ENCODE measurements at places on chromosomes 5 and 9.
A peak's percentile ranks its signal among the peaks of the same experiment; 100 is the strongest.

GRCh38 chr9:72952381-72952690 is 517 bp downstream of the ALDH1A1 start:
- no peak for DNase-seq

DNA sequence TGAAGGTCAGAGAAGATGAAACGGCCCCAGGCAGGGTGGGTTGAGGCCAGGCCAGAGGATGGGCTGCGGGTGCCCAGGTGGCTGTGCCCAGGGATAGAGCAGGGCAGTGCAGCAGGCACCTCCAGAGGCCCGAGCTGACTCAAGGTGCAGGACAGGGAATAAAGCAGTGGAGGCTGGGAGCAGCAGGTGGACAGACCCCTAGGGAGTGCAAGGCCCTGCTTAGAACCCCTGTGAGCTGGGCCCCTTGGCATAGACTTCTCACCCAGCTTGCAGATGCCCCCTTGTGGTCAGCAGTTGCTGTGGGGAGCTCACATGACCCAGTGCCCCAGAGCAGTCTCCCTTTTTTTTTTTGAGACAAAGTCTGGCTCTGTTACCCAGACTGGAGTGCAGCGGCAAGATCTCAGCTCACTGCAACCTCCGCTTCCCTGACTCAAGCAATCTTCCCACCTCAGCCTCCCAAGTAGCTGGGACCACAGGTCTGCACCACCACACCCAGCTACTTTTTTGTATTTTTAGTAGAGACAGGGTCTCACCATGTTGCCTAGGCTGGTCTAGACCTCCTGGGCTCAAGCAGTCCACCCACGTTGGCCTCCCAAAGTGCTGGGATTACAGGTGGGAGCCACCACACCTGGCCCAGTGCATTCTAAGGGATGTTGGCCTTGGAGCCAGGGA is 118.8 kb downstream of the WNK2 start:
- DNase-seq: peak; percentile 70

- no peak for DNase-seq
Observed at GRCh38 chr9:80156756-80157472, 585.1 kb downstream of the TLE4 start.

DNA sequence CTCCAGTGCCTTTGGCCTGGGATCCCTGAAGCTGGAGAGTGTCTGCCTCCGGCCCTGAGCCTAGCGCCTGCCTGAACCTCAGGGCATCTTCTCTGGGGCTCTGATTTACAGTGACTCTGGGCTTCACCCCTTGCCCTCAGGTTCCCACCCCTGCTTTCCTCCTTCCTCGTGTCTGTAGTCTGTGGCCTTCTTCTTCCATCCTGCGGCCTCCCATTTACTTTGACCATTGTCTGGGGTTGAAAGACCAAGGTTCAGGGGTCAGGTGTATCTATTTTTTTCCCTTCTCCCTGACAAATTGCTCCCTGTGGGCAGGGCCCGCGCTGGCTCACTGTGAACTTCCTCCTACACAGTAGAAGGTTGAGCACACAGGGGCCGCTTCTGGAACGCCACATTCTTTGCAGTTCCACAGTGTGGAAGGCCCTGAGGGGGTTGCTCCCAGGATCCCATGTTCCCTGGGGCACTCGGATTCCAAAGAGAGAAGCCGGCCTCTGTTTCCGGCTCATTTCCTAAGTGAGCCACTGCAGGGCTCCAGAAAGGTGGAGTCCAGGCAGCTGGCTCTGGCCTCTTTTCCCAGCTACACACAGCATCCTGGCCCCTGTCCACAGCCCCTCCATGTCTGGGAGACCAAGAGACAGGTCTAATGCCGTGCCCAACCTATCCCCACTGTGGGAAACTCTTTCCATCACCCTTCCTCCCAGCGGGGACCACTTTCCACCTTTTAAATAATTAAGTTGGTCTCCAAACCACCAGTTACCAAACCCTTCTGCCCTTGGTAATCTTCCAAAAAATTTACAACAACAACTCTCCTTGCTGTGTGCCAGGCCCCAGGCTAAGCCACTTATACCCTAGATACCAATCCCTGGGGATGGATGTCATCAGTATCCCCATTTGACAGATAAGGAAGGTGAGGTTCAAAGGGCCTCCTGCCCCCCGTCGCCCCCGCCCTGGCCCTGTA is 140.3 kb upstream of the IER5L start:
- DNase-seq: peak; percentile 21

DNA sequence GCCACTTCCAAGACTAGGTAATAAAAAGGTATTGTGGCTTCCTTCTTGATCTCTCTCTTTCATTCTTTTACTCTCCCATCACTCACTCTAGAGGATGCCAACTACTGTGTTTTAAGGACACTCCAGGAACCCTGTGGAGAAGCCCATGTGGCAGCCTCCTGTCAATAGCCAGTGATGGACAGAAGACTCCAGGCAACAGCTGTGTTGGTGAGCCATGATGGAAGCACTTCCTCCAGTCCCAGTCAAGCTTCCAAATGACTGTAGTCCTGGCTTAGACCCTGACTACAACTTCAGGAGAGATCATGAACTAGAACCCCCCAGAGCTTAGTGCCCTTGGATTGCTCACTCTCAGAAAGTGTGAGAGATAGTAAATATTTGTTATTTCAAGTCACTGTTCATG is 123.9 kb downstream of the PPP2R2B start:
- DNase-seq: no peak

GRCh38 chr5:178290376-178290775 is 57.8 kb upstream of the PHYKPL start:
- DNase-seq: no peak

- no peak for DNase-seq
Observed at GRCh38 chr5:125722550-125722949, 700.7 kb upstream of the GRAMD2B start.

All from colonic mucosa (tissue), 4 donors.